ENCODE measurements at places on chromosomes 2 and 18. TPM values are rescaled to one million over a fixed set of nuclear protein-coding genes. Genes with fewer than 3 reads are reported as not detected.

Gene KCTD1
- total RNA-seq: 4.7 TPM

Gene TUBB8B
- not detected for total RNA-seq

Gene C2orf78
- total RNA-seq: not detected

Gene IL36RN
- not detected for total RNA-seq

Gene NTSR2
- total RNA-seq: not detected

Measured in IMR-90 (cell line).